ENCODE measurements at places on chromosomes 5 and 9.

GRCh38 chr5:7916171-7916804 lies 47.3 kb downstream of the MTRR start:
- DNase-seq, result no peak

DNA sequence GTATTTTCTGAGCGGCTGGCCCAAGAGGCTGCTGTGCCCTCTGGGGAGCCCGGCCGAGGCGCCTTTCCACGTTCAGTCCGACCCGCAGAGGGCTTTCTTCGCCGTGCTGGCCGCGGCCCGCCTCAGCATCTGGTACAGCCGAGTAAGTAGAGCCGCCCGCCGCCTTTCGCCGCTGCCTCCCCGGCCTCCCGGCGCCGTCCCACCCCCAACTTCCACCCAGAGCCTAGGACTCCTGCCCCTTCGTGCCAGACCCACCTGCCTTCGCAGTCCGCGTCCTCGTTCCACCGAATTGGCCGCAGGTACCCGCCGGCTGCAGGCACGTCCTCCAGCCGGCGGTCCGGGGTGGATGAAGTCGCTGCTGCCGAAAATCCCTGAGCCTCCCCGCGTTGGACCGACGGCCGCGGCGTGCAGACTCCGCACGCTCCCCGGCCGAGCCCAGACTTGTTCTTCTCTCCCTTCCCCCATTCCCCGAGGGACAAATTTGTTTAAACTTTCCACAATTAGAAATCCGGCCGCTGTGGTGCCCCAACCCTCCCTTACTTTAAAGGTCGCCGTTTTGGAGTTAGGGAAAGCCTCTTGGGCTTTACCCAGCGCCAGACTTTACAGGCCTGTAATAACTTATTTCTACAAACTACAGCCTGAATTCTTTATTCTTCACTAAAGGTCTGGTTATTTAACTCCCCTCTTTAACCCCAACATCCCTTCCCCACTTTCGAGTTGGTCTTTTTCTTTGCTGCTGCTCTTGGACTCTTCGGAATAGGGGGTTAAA lies 589 bp downstream of the RIC1 start:
- peak; percentile 34 for DNase-seq

- no peak for DNase-seq
Observed at GRCh38 chr5:91109634-91110033, 273.5 kb downstream of the ARRDC3 start.

- no peak for DNase-seq
Observed at GRCh38 chr9:104868303-104868686, 59.7 kb downstream of the ABCA1 start.

GRCh38 chr5:78779262-78779661 lies 130.7 kb upstream of the LHFPL2 start:
- no peak for DNase-seq

DNA sequence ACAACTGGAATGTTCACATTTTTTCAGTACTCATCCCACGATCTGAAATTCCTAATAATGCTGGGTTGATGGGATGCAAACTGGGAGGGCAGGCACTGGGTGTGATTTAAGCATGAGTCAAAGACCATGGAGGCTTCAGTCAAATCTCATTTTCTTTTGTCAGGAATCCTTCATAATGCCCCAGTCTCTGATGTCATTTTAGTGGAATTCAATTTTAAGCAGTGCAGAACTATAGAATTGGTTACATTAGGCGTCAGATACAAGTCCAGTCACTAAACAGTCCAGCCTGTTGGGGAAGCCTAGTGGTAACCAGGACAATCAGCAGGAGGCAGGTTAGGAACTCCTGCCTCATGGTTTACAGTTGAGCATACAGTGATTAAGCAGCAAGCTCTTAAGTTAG lies 41.0 kb upstream of the TMEM215 start:
- no peak for DNase-seq

DNA sequence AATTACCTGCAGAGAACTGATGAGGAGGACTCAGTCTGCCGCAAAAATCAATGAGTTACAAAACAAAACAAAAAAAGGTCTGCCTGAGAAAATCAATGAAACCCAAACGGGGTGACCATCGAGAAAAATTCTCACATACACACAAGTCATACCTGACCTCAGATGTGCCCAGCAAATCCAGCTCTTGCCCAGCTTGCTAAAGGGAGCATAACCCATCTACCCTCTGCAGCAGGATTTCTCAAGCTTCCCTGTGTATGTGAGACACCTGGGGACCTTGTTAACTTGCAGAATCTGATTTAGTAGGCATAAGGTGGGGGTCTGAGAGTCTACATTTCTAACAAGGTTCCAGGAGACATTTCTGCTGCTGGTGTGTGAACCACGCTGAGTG lies 126.3 kb downstream of the TLE1 start:
- no peak for DNase-seq

- no peak for DNase-seq
Observed at GRCh38 chr5:43051684-43052083, 11.6 kb upstream of the ANXA2R start.

- DNase-seq, result no peak
Observed at GRCh38 chr5:96242571-96242970, 190.5 kb downstream of the PCSK1 start.

DNA sequence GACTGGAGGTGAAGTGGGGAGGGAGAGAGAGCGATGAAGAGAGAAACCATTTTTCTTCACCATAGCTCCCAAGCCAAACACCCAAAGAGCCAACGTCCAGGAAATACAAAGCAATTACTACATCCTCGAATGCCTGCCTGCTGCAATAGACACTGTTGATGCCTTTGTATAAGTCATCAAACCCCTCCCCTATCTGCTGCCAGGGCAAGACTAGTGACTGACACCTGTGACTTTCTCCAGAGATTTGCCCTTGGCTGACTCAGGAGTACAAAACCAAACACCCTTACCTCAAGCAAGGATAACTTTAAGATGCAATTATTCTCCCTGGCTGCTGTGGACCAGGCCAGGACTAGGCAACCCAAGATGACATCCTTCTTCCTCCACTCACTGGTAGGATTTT lies 81.8 kb upstream of the RASA1 start:
- no peak for DNase-seq

DNA sequence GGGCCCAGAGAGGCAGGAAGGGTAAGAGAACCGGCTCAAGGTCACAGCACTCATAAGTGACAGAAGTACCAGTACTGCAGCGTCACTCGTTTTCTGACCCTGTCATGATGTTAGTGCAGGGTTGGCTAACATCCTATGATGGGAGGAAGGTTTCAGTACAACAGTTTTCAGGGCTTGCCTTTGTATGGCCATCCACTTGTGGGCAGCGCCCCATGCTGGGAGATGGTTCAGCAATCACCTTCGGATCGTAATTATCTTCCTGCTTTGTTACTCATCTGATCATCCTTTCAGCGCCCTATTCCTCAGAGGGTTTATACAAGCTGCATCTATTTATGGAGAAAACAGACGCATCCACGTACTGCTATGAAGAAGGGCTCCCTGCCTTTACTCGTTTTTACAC lies 2.4 kb downstream of the MAP1B start:
- no peak for DNase-seq

- DNase-seq, result no peak
Observed at GRCh38 chr5:53815471-53815870, 255.0 kb downstream of the NDUFS4 start.

- no peak for DNase-seq
Observed at GRCh38 chr5:174549254-174549653, 175.1 kb upstream of the MSX2 start.

GRCh38 chr5:124193371-124193789 lies 553.1 kb downstream of the ZNF608 start:
- no peak for DNase-seq

DNA sequence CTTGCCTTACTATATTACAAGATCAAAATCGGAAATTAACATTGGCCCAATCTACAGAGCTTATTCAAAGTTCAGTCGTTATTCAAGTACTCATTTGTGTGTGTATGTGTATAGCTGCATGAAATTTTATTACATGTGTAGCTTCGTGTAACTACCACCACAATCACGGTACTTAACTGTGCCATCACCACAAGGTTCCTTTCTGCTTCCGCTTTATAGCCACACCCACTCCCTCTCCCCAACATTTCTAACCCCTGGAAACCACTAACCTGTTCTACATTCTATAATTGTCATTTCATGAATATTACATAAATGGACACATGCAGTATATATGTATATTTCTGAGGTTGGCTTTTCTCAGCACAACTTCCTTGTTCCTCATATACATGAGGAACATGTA lies 4.0 kb upstream of the TEX48 start:
- DNase-seq, result no peak

GRCh38 chr5:56004874-56005273 lies 10.1 kb upstream of the IL6ST start:
- DNase-seq, result no peak

GRCh38 chr5:176530983-176531901 lies 6.0 kb downstream of the RNF44 start:
- no peak for DNase-seq

- DNase-seq, result no peak
Observed at GRCh38 chr5:98768160-98768959, 5.1 kb upstream of the RGMB start.

DNA sequence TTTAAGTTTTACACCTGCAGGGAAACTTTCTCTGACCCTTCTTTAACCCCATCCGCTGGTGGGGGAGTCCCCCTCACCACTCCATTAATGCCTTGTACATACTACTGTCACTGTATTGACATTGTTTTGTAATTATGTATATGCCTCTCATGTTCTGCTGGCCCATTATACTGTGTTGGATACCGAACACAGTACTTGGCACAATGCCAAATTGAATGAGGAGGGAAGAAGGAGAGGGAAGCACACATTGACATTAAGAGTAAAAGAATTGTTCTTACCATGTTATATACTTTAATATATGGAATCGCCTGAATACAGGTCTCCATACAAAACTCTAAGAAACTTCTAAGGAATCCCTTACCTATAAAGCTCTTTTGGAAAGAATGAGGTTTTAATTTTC lies 73.6 kb upstream of the GRHPR start:
- DNase-seq, result no peak

- DNase-seq, result no peak
Observed at GRCh38 chr9:87083986-87084385, 136.7 kb upstream of the GAS1 start.

- DNase-seq, result no peak
Observed at GRCh38 chr9:114264806-114265550, 57.9 kb upstream of the ORM1 start.

DNA sequence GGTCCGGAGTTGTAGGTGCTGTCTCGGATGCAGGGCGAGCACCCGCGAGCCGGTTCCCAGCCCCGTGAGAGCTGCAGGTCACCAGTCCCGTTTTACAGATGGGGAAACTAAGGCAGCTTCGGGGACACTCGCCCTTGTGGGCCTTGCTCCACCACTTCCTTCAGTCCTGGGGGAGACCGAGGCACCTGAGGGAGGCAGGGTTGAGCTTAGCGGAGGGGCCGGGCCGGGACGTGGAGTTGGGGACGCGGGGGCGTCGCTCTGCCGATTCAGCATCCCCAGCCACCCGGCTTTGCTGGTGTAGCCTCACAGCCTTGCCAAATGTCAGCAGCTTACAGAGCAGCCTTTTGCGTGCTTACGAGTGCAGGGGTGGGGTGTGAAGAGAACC lies 530 bp downstream of the BBLN start:
- peak; percentile 45 for DNase-seq

- no peak for DNase-seq
Observed at GRCh38 chr5:1701216-1701864, 98.3 kb downstream of the MRPL36 start.

DNA sequence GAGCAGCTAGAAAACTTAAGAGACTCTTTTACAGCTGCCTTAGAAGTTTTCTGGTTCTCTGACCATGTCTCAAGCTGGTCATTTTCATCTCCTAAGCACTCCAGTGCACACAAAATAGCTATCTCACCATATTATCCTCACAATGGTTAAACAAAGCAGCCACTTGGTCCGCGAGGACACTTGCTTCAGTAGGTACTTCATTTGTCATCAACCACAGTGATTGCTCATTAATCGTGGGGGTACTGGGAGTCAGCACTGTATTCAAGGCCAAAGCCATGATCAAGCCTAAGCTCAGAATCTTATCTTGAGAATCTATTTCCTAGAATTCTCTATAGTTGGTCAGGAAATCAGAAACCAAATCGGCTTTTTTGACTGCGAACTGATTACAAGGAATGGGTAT lies 2.9 kb downstream of the ARL14EPL start:
- DNase-seq, result no peak

DNA sequence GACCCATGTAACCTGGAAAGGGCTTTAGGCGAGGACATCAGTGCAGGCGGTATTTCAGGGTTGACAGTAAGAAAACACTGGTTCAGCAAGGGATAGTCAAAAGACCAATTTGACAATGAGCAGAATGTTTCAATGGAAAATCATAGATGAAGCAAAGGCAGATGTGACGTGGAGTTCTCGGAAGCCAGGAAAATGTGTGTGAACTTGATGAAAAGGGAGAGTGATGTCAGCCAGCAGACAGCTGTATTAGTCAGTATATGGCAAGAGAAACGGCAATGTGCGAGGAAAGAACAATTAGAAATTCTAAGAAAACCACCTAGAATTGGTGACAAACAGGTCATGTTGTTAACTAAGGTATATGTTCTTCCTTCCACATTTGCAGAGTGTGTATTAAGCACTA lies 503.9 kb upstream of the DAB2 start:
- DNase-seq, result no peak

GRCh38 chr9:133142684-133143622 lies 20.8 kb downstream of the GBGT1 start:
- DNase-seq, result no peak

DNA sequence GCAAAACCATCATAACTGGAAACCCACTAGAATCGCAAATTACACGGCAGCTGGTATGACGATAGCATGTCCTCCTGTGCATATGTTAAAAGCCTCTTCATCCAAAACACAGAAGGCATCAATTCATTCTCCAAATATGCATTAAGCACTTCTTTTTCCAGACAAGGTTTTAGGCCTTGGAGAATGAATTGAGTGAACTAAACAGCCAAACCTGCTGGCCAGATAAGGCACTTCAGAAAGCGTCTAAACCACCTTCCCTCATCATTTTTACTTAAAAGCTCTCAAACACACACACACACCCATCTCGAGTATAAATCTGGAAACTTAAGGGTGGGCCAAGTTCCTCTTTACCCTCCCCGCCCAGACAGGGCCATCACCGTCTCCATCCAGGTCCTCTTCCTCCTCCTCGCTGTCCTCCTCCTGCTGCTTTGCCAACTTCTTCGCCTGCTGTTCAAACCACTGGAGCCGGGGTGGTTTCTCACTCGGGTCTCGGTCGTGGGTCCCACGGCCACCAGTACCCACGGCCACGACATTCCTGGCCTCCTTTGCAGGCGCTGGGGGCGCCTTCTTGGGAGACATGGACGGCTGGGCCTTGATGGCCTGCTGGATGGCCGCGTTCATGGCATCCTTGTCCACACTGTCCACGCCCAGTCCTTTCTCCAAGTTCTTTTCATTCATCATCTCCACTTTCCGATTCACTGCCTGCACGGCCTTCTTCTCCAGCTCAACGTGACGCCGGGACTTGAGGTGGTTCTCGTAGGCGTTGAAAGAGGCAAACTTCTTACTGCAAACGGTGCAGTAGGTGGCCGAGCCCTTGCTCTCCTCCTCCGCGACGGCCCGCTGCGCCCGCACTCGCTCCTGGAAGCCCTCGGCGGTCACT lies 696 bp downstream of the ZNF622 start:
- no peak for DNase-seq

DNA sequence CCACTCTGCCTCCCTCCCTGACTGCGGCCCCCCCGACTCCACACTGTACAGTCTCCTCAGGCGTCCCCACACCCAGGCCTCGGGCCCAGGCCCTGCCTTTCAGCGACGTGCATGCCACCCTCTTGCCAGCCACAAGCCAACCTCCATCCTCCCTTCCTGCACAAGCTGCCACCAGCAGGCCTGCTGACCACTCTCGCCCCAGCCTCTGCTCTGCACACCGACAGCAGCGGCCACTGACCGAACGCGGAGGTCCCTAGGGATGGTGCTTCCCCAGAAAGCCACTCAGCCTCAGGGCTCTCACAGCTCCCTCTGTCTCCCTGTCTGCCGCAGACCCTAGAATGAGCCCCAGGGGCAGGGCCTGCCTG lies 18.6 kb downstream of the LMAN2 start:
- DNase-seq, result no peak

Data from NCI-H2171 (cell line).